ENCODE measurements at places on chromosomes 7 and 10. TPM values are rescaled to one million over a fixed set of nuclear protein-coding genes. Genes with fewer than 3 reads are reported as not detected.
A peak's percentile ranks its signal among the peaks of the same experiment; 100 is the strongest.

- DNase-seq = no peak
These were observed 24.3 kb downstream of the PRLHR start for GRCh38 chr10:118571123-118571522.

GRCh38 chr10:20489961-20490360 is 407.1 kb downstream of the NEBL start:
- no peak for DNase-seq

DNA sequence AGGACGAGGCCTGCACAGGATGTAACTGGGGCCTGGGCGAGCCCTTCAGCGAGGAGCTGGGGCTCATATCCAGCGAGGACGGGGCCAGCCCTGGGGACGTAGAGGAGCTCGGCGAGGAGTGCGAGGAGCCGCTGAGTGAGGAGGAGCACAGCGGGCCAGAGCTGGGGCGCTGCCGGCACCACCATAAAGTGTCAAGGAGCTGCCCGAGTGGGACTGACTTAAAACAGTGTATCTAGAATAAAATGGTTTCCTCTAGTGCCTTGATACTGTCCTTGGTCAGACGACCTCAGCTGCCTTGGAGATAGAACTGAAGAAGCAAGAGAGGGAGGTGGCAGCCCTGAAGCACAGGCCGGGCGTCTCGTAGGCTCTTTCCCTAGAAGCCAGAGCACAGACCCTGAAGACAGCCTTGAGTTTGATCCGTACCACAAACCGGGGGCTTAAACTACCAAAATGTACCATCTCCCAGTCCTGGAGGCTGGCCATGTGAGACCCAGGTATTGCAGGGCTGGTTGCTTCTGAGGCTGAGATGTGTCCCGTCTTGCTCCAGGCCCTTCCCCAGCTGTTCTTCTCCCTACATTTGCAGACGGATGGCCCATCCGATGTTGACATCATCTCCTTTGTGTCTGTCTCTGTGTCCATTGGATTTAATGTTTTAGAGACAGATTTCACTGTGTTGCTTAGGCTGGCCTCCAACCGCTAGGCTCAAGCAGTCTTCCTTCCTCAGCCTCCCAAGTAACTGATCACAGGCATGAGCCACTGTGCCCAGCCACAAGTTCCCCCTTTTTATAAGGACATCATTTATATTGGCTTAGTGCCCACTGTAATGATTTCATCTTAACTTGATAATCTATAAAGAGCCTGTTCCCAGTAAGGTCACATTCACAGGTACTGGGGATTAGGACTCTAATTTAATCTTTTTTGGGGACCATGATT is 35.8 kb downstream of the DNAJB6 start:
- DNase-seq = no peak

DNA sequence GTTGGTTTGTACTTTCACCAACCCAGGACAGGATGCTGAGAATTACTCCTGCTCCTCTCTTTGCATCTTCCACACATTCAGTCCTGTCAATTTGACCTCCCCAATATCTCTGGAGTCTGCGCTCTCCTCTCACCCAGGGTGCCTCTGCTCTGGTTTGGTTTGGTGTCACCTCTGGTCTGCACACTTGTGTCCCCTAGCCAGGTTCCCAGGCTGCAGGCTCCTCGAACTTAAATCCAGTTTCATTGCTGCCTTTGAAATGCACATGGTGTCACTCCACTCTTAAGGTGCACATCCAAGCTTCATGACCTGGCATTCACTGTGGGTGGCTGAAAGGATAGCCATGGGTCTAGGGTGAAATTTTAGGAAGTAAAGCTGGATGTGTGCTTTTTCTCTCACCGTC is 271.6 kb downstream of the RPS24 start:
- no peak for DNase-seq

SFTPA1 gene
- not detected for total RNA-seq

DNA sequence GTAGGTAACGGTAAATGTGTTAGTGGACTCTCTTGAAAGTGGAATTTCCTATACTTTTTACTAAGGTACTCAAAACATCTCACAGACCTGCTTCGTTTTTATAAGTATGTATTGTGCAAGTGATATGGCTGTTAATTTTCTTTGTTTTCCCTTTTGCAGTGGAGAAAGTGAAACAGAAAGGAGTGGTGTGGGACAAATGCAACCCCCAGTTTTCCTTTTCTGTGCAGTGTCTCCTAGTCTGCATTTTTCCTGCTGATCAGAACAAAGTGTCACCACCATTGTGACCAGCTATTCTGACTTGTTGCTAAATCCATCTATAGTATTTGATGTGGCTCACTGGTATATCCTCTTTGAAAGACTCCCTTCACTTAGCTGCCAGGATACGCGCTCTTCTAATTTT is 410.0 kb downstream of the EXOC4 start:
- DNase-seq = no peak

AGR2 gene
- total RNA-seq = not detected

GRCh38 chr7:103689255-103689654 is 243.2 kb upstream of the SLC26A5 start:
- no peak for DNase-seq

MTURN gene
- total RNA-seq = 3.1 TPM

DNA sequence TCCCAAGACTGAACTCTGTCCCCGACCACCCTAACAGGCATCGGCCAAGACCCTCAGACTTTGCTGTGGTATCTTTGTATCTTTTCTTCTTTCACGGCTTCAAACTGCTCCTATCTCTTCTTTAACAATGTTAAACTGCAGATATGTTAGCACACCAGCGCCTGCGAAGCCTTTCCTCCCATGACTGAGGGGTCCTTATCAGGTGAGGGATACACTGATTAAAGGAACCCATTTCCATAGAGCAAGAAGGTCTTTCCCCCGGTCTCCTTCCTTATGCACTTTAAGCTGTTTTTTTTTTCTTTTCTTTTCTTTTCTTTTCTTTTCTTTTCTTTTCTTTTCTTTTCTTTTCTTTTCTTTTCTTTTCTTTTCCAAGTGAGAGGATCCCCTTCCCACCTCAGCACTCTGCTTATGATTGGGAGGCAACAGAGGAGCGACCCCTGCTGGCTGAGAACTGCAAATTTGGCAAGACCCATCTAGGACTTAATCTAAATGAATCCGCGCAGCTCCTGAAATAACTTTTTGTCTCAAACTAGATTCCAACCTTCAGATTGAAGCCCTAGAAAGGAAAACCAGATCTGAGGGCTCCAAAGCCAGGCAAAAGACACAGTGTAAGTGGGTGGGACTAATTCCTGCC is 109.9 kb downstream of the ITGB8 start:
- DNase-seq = peak; percentile 30

DNA sequence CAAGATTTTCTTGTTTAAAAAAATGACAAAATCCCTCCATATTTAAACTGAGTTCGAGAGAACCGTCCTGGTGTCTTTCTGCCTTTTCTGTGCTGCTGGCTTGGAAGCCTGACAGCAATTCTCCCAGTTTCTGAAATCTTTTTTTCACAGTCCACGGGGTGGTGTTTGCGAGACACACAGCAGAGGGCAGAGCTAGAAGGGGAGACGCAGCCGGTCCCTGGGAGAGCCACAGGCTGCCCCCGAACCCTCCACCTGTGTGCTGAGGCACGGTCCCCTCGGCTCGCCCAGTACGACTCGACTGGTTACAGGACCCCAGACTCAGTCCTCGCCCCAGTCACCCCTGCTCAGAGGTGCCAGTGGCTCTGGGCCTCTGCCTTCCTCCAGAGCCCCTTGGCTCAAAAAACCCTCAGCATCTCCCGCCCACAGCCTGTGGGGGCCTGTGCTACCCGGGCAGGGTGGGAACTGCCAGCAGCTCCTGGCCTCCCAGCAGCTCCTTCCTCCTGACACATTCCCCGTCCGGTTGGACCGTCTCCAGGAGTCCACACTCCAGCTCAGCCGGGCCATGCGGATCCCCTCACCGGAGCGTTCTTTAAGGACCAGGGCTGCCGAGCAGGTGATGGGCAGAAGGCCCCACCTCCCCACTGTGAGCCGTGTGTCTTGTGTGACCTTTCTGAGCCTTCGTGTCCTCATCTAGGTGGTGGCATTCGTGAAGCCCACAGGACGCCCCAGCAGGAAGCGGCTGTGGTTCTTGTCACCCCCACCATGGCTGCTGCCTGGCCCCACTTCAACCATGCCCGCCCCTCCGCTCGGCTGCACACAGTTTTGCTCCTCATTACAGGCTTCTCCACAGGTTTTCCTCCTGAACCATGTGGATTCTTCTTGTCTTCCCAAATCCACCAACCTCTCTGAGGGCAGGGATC is 52.3 kb upstream of the EN2 start:
- no peak for DNase-seq

DNA sequence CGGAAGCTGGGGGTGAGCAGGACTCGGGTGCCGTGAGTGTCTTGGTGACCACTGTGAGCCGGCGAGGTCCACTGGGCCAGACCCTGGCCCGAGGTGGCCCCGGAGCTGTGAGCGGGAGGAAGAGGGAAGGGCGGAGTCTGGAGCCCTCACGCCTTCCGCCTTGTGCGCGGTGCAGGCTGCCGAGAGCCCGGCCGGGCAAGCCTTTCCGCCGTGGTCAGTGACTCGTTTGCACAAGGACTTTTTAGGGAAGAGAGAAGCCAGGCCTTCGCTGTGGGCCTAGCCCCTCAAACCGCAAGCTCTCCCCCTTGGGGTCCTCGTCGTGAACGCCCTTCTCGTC is 40.9 kb upstream of the ZNF32 start:
- peak; percentile 45 for DNase-seq

- no peak for DNase-seq
These were observed 31.9 kb downstream of the RSBN1L start for GRCh38 chr7:77727936-77728701.

ALOX5 gene
- total RNA-seq = 1.3 TPM

DNA sequence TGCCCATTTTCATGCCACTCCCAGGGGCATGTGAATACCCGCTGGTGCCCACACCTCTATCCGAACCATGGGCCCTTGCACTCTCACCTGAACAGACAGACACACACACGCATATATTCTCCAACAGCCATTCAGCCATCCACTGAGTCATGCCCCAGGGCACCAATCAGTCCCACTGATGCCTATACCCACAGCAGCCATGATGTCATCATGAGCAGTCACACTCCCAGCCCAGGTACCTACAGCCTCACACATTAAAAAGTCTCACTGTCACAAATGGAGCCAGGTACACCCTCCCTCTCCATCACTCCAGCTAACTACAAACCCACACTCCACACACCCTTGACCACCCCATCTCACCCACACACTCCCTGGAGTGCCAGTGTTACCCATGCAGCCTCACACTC is 12.2 kb downstream of the VSIR start:
- DNase-seq = peak; percentile 73

- DNase-seq = no peak
These were observed 31.8 kb downstream of the ZNF277 start for GRCh38 chr7:112238330-112238729.

NPC1L1 gene
- not detected for total RNA-seq

- DNase-seq = peak; percentile 9
These were observed 642.2 kb downstream of the SH2D4B start for GRCh38 chr10:81179805-81180452.

- no peak for DNase-seq
These were observed 52.1 kb downstream of the SUFU start for GRCh38 chr10:102555781-102556328.

SLC4A2 gene
- total RNA-seq = 50.5 TPM

DNA sequence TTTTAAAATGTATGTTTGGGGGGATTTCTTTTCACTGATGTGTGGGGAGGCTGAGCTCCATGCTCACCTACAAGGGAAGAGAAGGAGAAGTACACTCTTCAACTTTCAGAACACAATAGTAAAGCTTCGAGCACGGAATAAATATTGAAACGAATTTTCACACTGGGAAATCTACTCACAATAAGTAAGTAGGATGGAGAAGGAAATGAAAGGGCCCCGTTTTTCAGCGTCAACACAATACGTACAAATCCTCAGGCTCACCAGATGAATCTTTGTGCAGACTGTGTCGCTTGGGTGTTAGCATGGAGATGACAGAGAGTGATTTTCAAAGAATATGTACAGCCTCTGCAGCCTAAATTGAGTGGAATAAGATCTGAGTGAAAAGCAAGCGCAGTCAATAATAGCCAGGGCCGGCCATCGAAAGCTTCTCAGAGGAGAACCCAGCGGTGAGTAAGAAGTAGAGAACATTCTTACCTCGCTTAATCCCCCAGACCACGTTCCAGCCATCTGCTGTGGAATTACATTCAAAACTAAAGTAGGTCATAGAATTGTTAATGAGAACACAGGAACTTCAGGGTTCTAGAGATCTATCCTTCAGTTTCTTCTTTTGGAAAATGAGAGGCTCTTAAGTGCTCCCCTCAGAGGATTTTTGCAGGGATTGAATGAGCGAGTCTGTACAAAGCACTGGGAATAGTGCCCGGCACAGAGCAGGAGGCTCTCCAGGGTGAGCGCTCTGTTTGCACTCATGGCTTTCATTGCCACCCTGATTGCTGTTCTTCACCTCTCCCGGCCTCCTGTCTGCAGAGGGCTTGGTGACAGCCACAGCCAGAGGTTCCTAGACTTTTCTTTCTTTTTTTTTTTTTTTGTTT is 292.8 kb downstream of the SFMBT2 start:
- no peak for DNase-seq

- DNase-seq = no peak
These were observed 163.7 kb downstream of the BAMBI start for GRCh38 chr10:28840971-28841370.

DNA sequence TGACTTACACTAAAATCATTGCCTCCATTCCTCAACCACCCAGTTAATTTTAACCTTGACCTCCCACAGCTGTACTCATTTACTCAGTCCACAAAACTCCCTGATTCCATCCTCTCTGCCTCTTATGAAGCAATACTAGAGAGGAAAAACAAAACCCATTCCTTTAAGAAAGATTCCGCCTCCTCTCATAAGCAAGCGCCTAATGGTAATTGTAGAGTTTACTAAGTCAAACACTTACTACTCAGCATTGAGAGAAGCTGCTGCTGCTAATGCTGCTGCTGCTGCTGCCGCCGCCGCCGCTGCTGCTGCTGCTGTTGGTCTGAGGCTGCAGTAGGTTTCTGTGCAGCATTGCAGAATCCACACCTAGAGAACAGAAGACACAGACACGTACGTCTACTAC is 2.1 kb upstream of the ADD3 start:
- DNase-seq = no peak

- DNase-seq = no peak
These were observed 216.5 kb downstream of the PLXNA4 start for GRCh38 chr7:132359743-132360142.

GRCh38 chr7:114900127-114900526 is 21.8 kb upstream of the MDFIC start:
- DNase-seq = no peak

- no peak for DNase-seq
These were observed 93.2 kb downstream of the REEP3 start for GRCh38 chr10:63614371-63614891.

ABCF2 gene
- 41.1 TPM for total RNA-seq

DNA sequence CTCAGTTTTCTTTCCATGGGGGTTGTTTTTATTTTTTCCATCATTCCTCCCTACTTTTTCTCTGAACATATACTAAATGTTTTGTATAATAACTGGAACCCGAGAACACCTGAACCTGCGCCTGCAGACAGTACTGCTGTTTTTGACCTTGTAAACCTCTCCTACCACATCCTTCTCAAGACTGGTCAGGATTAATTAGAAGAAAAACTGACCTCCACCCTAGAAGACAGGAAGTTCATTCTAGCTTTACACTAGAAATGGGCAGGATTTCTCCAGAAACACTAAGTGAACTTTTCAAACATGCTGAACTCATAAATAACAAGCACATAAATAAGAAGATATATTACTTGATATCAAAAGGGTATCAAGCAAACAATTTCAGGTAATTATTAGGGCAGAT is 751 bp upstream of the HYCC1 start:
- no peak for DNase-seq

All from activated CD4-positive, alpha-beta memory T cell treated with anti-CD3 and anti-CD28 coated beads for 36 hours (primary cell).